ENCODE measurements at places on chromosomes 3 and 15.

- no peak for DNase-seq
Observed at GRCh38 chr3:195178124-195178910, 92.6 kb downstream of the XXYLT1 start.

DNA sequence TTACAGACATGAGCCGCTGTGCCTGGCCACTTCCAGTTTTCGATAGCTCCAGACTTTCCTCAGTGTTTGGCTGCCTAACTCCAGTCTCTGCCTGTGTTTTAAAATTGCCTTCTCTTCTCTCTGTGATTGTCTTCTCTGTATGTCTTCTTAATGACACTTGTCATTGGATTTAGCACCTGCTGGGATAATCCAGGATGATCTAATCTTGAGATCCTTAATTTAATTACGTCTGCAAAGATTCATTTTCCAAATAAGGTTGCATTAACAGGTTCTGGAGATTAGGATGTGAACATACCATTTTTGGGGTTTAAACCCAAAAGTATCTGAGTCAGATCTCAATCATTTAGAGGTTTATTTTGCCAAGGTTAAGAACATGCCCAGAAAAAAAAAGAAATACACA lies 222.2 kb upstream of the PDZRN3 start:
- no peak for DNase-seq

DNA sequence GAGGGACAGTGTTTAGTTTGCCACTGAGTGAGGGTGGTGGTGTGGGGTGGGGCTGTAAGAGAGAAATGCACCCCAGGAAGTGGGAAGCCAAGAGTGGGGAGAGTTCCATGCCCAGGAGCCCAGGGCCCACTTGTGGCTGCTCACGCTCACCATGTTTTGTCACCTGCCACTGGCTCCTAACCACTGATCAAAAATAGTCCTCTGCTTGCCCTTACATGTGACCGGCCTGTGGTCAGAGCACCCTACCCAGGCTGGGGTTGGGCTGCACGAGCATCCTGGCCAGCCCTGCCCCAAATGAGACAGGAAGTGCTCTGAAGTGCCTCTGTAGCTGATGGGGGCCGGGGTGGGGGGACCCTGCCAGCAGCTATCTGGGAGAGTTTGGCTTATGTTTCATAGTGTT lies 216.3 kb downstream of the RPLP1 start:
- DNase-seq: peak; percentile 28

DNA sequence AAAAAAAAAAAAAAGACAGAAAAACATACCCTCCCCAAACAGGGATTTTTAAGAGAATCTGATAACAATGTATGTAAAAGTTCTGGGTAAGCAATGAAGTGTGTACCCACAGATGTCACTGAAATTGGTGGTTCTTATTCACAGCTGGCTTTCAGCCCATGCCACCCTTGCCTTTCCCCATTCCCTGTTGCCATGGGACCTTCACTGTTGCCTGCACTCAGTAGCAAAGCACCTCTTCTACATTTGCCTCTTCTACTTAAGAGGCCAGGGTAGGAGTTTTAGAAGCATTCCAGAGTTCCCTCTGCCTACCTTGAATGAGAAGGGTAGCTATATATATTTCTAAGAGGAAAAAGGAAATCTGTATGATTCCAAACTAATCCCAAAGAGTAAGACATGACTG lies 57.4 kb downstream of the FMN1 start:
- DNase-seq: no peak

DNA sequence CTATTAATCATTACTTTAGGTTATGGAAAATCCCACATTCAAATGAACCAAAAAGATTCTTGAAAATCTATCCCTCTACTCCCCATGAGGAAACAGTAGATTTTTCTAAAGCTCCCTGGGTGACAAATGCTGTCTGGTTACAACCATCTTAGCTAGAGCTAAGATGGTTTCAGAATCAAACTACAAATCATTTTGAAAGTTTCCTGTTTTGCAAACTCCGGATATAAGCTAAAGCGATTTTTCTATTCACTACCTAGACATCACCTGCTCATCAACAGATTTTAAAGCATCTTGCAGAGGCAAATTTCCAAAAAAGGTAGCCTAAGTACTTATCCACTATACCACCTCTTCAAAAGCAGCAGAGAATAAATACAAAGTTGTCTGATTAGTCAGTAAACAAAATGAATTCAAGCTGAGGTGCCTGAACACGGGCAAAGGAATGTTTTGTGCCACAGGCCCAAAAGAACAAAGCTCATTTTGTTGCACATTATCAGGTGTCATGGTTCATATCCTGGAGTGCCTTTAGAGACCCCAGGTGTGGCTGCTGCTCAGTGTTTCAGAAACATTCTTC lies 204.9 kb downstream of the TNIK start:
- DNase-seq: peak; percentile 53

DNA sequence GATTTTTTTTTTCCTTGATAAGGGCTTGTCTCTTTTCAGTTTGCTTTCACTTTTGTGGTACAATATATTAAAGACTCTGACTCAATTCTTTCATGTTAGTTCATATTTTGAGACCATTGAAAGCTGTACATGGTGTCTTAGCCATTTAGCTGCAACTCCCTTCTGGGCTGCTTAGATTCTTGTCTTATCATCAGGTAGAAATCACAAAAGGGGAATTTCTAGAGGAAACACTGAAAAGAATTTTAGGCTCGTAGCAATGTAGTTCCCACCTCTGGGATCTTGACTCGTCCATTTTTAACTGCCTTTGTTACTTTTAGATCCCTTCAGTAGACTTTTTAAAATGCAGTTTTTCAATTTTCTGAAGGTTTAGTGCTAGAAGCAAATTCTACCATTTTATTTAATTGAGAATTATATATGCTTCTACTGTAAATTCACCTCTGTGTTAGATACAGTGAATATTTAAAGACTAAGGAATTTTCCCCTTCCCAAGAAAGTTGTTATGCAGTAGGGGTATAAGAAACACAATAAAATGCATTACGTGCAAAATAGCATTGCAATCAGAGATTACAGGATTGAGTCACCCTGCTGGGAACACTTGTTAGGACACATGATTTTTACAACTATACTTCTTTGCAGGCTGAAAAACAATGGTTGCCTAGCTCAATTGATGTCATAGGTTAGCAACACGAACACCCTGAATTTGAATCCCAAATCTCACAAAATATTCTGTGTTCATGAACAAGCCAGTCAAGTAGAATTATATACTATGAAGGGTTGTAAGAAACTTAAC lies 772.7 kb downstream of the PDCD6IP start:
- DNase-seq: no peak

GRCh38 chr3:50807266-50807665 lies 132.5 kb downstream of the DOCK3 start:
- no peak for DNase-seq

DNA sequence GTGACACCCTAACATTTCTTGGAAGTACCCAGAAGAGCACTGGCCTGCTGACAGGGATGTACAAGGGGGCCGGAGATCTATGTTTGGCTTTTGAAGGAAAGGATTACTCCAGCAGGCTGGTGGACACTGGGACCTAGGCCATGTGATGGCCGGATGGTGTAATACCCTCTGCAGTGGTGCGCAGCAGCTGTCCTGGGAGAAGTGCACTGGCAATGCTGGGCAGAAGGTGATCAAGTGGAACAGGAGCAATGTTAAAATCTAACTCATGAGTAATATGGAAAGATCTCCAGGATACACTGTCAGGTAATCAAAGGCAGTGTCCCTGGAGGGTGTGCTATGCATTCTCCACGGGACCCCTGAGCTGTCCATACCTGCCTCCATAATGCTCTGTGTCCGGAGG lies 71.2 kb upstream of the POMGNT2 start:
- DNase-seq: no peak

DNA sequence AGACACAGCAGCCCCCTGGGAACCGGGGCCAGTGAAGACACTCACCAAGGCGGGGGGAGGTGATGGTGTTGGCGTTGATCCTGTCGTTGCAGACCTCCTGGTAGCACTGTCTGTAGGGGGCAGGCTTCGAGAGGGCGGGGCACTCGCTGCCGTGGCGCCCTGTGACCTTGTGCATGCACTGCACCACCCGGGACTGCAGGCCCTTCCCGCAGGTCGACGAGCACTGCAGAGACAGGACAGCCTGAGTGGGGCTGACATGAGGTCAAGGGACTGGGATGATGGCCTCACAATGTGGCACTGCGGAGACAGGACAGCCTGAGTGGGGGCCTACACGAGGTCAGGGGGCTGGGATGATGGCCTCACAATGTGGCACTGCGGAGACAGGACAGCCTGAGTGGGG lies 242.8 kb upstream of the LYSMD4 start:
- DNase-seq: no peak

GRCh38 chr15:74497584-74497983 lies 36.6 kb upstream of the UBL7 start:
- DNase-seq: no peak

GRCh38 chr15:73485372-73485771 lies 42.4 kb downstream of the REC114 start:
- DNase-seq: no peak

- no peak for DNase-seq
Observed at GRCh38 chr15:100922192-100923040, 3.3 kb downstream of the LRRK1 start.

GRCh38 chr15:100134586-100134985 lies 207.2 kb downstream of the ADAMTS17 start:
- DNase-seq: no peak

- no peak for DNase-seq
Observed at GRCh38 chr3:114690911-114691310, 397.1 kb downstream of the TIGIT start.

DNA sequence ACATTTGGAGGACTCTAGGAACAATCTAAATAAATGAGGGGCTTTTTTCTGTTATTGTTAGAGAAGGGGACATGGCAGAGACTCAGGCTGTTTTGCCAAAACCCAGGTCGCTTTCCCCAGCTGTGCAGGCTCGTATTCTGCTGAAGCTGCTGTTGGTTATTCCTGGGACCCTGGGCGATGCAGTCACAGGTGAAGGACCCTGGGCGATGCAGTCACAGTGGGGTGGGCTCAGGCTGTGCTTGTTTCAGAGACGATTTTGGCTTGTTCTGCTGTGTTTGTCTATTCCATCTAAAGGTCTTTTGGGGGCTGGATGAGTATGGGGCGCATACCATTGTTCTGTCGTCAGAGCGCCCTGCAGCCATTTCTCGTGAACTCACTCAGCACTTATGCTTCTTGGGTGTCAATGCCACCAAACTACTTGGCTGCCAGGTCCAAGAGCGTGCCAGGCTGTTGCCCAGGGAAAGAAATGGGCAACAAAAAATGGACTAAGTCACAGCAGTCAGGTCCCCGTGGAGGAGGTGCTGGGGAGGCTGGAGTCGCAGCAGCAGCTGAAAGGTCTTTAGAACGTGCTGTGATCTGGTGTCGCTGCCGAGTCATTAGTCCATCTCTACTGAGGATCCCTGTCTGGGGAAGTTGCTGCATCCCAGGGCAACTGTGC lies 151.4 kb downstream of the CHDH start:
- DNase-seq: no peak

GRCh38 chr3:42055291-42055690 lies 35.9 kb upstream of the TRAK1 start:
- no peak for DNase-seq

DNA sequence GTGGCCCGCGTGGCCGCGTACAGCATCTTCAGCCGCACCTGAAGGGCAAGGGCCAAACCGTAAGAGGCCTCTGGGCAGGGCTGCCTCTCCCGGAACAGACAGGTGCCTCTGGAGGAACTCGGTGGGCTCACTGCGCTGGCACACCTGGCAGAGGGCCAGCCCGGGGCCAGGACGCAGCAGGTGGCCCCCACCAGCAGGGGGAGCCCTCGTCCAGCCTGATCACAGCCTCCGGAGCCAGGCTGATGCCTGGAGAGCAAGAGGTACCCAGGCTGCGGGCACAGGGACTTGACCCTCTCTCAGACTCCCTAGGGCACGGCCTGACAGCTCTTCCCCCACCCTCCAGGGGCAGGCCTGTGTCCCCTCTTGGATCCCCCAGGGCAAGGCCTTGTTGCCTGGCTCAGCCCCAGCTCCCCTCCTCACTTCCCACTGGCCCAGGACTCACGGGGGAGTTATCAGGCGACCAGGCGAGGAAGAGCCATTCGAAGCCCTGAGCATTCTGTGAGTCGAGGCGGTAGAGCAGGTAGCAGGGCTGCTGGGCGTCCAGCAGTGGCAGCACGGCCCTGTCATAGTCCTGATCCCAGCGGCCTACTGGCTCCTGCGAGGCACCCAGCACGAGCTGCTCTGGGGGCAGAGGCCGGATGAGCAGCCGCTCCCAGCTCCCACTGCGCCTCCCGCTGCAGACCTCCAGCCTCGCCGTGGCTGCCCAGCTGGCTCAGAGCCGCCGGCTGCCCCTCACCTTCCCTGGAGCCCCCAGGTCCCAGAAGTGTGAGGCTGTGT lies 6.2 kb upstream of the TLR9 start:
- peak; percentile 87 for DNase-seq

DNA sequence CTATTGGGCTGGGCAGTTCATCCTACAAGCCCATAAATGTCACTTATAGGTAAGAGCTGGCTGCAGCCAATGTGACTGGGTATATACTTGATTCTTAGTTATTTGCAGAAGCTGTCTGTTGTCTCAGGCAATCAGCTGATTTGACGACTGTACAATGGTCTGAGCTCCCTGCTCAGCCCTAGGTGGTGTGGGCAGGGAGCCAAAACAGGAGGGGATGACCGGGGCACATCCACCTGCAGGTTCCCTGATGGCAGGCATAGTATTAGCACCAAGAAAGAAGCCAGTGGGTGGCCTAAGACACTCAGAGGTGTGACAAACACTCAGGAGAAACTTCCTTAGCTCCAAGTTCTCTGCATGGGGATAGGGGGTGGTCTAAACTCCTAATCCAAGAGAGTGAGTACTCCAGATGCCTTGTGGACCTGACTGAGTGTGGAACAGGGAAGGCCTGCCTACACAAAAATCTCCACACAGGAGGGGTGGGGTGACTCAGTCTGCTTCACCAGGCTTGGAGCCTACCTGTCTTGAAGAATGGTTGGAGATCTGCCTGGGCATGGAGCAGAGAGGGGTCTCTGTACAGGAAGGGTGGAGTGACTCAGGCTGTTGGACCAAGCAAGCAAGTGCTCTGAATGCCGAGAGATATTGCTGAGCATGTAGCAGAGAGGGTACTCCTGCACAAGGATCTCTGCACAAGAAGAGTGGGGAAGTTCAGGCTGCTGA lies 690.4 kb upstream of the NAALADL2 start:
- no peak for DNase-seq

- no peak for DNase-seq
Observed at GRCh38 chr3:47416041-47416440, 35.2 kb downstream of the PTPN23 start.

GRCh38 chr3:196097373-196098154 lies 15.7 kb upstream of the TFRC start:
- DNase-seq: no peak

GRCh38 chr3:143875546-143875945 lies 27.3 kb upstream of the SLC9A9 start:
- no peak for DNase-seq

GRCh38 chr15:95929232-95929846 lies 401.2 kb upstream of the NR2F2 start:
- DNase-seq: no peak
